PC-9 (cell line): ENCODE measurements at places on chromosomes 13 and 19. TPM values are rescaled to one million over a fixed set of nuclear protein-coding genes. Genes with fewer than 3 reads are reported as not detected.

DNA sequence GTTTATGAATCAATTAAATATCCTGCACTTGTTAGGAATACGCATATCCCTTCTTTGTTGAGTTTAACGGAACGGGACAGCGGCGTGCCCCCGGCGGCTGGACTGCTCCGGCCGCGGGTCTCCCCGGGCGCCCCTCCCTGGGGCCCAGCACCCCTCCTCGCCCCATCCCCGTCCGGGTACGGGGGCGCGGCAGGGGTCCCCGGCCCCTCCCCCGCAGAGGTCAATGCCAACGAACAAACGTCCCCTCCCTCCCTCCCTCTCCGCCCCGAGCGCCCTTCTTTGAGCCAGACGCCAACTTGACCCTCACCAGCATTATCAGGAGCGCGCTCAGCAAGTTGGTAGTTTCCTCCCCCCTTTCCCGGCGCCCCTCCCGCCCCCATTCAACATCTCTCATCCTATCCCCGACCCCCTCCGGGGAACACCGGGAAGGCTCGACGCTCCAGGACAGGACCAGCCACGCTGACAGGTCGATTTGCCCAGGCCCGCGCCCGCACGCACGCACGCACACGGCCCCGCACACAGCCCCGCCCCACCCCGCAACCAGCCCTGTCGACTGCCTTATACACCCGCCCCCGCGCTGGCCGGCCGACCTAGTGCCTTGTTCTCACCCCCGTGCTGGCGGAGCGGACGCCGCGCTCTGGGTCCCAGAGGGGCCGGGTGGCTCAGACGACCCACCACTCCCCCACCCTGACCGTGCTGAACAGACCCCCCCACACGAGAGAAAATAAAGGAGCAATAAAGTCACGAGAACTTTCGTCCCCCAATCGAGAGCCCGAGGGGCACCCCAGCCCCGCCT, 5.0 kb downstream of the LYL1 start:
- no peak for DNase-seq

DNA sequence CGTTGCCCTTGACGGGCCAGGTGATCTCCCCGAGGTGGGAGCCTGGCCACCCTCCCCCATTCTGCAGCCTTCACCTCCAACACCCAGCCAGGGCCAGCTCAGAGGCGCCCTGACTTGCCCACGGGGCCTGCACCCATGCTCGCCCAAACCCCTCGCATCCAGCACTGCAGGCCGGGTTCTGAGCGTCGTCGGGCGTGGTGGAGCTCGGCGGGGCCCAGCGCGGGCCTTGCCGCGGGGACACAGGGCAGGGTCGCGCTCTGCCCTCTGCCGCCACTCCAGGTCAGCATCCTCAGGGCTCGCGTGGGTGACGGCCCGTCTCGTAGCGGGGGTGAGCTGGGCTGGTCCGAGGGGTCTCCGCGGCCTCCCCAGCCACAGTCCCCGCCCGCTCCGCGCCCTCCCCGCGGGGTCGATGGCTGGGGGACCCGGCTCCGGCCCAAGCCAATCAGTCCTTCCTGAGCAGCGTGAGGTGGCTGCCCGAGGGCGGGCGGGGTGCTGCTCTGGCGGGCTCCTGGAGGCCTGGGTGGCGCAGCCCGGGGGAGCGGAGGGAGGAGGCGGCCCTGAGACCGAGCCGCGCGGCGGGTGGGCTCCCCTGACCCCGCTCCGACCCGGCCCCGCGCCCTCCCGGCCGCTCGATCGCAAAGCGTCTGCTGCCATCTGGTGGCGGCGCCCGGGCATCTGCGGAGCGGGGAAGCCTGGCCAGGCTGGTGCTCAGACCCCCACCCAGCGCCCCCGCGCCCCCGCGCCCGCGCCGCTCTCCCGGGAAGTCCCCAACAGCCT, 61.4 kb downstream of the CCNE1 start:
- DNase-seq = no peak

GRCh38 chr19:3491396-3492119, 8.3 kb upstream of the SMIM44 start:
- DNase-seq = no peak

DNA sequence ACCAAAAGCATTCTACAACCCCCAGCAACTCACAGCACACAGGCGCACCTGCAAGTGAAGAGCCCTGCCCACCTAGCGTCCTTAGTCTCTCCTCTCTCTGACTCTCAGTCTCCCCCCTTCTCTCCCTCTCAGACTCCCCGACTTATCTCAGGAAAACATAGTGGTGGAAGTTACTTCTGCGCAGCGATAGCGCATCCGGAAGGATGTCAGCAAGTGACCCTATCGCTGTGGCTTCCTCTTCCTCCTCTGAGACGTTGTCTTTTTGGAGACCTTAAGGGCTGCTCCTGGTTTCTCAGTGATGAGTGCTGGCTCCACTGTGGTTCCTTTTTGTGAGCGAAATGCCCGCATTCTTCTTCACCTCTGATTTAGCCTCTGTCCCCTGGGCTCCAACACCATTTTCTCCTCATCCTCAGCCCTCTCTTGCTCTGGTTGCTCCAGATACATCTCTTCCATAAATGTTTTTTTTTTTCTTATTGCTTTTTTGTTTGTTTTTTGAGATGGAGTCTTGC, 1.4 kb upstream of the YIF1B start:
- no peak for DNase-seq

DNA sequence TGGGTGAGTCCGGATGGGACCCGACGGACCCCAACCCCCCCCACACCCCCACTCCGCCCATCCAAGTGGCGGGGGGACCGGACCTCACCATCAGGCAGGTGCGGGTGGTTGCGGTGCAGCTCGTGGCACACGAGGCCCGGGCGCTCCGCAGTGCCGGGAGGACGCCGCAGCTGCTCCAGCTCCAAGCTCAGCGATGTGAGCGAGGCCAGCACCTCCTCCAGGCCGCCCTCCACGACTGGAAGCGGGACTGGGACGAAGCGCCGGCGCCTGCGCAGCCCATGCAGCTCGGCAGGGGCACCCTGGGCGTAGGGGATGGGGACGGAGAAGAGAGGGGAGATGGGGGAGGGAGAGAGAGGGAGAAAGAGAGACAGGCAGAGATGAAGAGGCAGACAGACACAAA, 30.1 kb upstream of the OLFM2 start:
- DNase-seq = no peak

GRCh38 chr13:113846636-113847318, 17.1 kb downstream of the GAS6 start:
- no peak for DNase-seq

DNA sequence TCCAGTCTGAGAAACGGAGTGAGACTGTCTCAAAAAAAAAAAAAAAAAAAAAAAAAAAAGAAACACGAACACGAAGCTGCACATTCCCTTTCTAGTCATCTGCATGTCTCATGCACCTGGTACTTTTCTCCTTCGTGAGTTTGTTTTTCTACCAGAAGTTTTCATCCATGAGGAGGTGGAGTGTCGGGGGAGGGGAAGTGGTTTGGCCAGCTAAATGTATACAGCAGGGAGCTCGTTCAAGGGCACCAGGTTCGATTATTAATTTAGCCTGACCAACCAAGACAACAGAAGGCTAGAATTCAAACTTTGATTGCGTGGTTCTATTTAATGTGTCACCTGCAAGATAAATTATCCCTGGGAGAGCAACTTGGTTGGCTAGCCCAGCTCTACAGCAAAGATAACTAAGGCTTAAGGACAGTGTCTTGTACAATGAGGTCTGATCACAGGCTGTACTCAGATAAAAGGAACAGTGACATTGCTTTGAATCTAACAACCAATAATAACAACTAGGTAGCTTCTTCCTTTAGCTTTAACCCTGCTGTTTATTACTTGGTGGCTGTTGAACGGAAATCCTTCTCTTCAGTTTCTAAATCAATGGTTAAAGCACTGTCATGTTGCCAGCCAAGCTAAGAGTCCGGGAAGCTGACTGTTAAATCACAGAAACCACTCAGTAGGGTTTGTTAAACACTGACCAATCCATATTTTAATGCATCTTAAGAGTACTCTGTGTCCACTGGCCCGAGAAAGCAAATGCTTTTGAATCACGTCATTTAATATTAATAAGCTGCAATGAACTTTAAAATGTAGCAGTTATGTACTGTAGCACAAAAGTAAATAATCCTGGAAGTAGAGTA, 98.4 kb upstream of the STARD13 start:
- DNase-seq = no peak

DNA sequence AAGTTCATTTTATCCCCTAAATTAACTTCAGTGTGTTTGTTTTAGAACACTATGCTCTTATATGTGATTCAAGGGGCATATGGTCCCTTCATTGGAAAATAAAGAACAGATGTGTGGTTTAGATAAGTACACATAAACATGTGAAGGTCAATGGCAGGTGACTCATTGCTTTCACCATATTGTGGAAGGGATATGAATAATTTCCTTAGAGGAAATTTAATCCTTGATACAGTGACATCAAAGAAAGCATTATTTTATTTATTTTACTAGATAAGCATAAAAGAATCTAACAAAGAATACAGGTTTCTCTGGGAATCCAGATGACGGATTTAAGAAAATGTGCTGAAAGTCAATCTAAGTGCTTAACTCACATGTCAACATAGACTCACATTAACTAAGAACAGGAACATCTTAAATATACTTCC, 373.5 kb downstream of the KCTD12 start:
- DNase-seq = peak; percentile 45

GRCh38 chr19:1206864-1207450, 1.4 kb downstream of the STK11 start:
- DNase-seq = no peak

DNA sequence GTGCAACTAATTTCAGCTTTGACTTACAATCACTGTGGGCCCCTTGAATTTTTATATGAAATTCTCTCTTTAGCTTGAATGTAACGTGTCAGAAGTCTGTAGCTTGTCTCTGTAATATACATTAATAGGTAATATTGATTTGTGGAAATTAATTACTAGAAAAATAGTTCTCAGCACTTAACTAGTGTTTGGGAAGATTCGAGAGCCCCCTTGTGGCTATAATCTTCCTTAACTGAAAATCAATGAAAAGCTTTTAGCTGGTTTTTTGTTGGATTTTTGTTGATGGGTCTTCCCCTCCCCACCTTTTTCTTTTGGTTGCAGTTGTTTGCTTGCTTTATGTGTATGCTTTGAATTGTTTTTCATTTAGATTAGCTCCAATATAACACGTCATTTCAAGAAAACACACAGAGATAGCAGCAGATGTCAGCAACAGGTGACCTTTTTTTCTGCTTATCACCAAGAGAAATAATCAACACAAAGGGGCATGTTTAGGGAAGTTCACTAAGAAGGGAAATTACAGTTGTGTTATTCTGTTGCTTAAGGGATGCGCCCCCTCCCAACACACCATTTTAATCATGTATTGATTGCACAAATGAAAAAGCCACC, 176.8 kb downstream of the OXGR1 start:
- no peak for DNase-seq

DNA sequence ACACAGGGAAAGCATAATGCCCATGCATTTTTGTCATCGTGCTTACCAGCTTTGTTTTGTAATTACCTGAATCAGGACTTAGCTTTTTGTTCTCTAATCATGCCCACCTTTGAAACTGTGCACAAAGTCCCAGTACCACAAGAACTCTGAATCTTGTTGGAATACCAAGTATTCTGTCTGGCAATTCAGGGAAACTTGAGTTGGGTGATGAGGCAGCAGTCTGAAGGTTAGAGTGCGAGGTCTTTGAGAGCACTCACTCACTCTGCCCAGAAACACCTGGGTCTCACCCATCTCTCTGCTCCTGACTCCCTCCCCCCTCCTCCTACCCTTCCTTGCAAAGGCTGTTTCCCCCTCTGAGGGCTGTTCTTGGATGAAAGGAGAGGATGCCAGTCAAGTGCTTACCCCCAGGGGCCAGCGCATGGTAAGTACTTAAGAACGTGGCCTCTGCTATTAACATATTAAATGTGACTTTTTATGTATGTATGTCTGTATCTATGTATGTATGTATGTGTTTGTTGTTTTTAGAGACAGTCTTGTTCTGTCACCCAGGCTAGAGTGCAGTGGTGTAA, 22.4 kb downstream of the SIPA1L3 start:
- DNase-seq = no peak

DNA sequence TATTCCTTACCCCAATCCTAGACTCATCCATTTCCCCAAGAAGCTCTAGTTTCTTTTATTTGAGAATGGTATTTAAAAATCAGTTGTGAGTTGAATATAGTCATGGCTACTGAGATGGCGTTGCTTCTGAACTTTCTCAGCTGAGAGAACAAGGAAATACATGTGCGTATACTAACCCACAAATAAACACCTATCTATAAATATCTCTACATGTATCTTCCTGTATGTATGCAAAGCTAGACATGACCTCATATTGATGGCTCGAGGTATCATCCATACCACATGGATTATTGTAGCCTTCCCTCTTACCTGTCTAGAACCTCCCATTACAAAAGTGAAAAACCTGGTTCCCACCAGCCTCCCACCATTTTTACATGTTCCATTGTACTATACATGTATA, 141.0 kb downstream of the UFM1 start:
- no peak for DNase-seq

- no peak for DNase-seq
Measured at GRCh38 chr13:39039041-39039440, 785 bp downstream of the NHLRC3 start.

DNA sequence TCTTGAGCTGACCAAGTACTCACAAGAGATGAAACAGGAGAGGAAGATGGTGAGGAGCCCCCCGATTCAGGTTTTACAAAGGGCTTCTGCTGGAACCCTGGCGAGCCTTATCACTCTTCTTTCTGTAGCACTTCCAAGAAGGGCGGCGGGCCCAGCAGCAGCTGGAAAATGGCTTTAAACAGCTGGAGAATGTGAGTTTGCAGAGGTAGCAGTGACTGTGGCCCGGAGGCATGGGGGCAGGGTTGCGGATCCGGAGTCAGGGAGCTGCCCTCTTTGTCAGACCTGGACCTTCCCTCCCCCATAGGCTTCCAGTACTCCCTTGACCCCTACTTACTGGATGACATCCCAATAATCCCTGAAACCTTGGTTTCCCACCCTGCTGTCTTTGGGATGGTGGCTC, 3.6 kb downstream of the TRIP10 start:
- no peak for DNase-seq

- peak; percentile 8 for DNase-seq
Measured at GRCh38 chr13:74187564-74187963, 53.4 kb upstream of the KLF12 start.

GRCh38 chr19:19224852-19225494, 13.2 kb downstream of the NCAN start:
- peak; percentile 57 for DNase-seq

DNA sequence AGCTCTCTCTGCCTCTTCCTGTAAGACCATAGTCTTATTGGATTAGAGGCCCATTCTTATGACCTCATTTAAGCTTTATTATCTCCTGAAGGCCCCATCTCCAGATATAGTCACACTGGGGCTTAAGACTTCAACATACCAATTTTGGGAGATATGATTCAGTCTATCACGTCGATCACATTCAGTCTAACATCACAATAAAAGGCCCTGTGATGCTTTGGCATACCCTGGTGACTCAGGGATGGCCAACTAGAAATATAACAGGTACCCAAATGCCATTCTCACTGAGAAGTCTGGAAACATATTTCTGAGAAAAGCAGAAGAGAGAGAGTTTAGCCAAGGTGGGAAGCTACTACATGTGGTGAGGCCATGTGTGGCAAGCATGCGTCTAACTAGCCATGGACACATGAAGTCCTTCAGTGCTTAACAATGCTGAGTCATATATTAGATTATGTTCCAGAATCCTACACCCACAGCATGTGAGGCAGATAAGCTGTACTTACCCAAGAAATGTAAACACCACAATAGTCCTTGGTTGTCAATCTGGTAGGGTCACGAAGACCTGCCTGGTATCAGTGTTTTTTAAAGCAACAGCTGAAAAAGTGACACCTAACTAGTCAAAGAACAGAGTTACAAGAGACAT, 485.1 kb downstream of the FOXO1 start:
- DNase-seq = no peak

CBY2 gene
- total RNA-seq = not detected in 2 replicates

PGLYRP2 gene
- not detected in 2 replicates for total RNA-seq

JAK3 gene
- total RNA-seq = 13.5 and 16.2 TPM in 2 replicates

GET3 gene
- 72.8 and 81.9 TPM in 2 replicates for total RNA-seq

CNOT3 gene
- total RNA-seq = 83.0 and 89.1 TPM in 2 replicates

ZNF225 gene
- total RNA-seq = 3.5 and 5.4 TPM in 2 replicates

IRGC gene
- total RNA-seq = not detected in 2 replicates

ATP8A2 gene
- total RNA-seq = not detected in 2 replicates
